ENCODE measurements at places on chromosomes 5 and 9. TPM values are rescaled to one million over a fixed set of nuclear protein-coding genes. Genes with fewer than 3 reads are reported as not detected.

Gene IFNK
- not detected for total RNA-seq

Gene PCDHB9
- not detected for total RNA-seq

Gene EGFL7
- not detected for total RNA-seq

Gene CD274
- total RNA-seq = 5.3 TPM

Gene TRPM6
- total RNA-seq = not detected

Gene FOXD4L5
- total RNA-seq = not detected

Gene CCDC180
- total RNA-seq = 7.1 TPM

Gene GLIPR2
- 13.7 TPM for total RNA-seq

Gene SHISAL2B
- not detected for total RNA-seq

Gene CEL
- 0.39 TPM for total RNA-seq

Gene ADAMTS2
- not detected for total RNA-seq

Gene LIX1
- not detected for total RNA-seq

Gene GADD45G
- 16.1 TPM for total RNA-seq

Gene SLC30A5
- 17.2 TPM for total RNA-seq

Gene TMEM174
- total RNA-seq = not detected

Gene RNF208
- total RNA-seq = 0.66 TPM

Gene C9
- total RNA-seq = not detected

Gene GZMA
- total RNA-seq = 3.5 TPM

Gene SLC4A9
- total RNA-seq = not detected

Gene OMD
- total RNA-seq = not detected
